COLO829 (cell line): ENCODE measurements at places on chromosomes 7 and 10.

GRCh38 chr10:72616716-72617115 lies 9.2 kb downstream of the MICU1 start:
- no peak for DNase-seq

- DNase-seq = no peak
Observed at GRCh38 chr10:12597176-12597575, 247.8 kb downstream of the CAMK1D start.

DNA sequence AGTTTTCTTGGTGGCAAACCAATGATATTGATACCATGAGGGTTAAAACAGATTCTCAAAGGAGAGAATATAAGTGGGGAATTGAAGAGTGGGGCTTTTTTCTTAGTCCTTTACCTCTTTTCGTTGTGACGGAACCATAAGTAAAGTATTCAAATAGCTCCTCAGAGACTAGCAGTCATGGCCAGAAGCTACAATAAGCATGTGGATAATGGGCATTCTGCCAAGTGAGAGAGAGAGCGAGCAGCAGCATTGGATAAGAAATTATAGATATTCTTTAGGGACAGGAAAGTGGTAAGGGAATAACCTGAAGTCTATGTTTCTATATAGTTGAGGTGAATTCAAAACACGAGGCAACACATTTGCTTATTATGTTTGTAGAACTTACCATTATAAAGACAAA lies 235.1 kb downstream of the SEMA3E start:
- peak; percentile 29 for DNase-seq

GRCh38 chr7:15081891-15082290 lies 179.3 kb upstream of the DGKB start:
- no peak for DNase-seq

- peak; percentile 66 for DNase-seq
Observed at GRCh38 chr7:139777948-139778841, at the start of gene HIPK2. HIPK2 (minus strand) TSS chr7:139777998; CDS start chr7:139777623, 375 bp downstream.
